ENCODE measurements at places on chromosomes 12 and 14.
A peak's percentile ranks its signal among the peaks of the same experiment; 100 is the strongest.

DNA sequence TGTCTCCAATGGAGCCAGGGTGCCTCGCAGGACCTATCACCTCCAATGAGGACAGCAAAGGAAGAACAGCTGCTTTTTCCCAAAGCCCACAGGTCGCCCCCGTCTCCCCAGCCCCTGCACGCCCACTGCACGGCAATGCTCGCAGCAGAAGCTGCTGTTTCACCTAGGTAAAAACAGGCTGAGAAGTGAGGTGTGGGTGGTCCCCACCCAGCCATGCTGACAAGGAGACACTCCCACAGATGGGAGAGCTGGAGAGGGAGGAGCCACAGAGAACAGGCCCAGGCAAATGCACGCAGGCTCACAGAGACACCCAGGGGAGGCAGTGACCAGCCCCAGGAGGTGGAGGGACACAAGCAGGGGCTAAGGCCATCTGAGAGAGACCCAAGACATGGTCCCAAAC, 10.4 kb downstream of the CFAP73 start:
- no peak for DNase-seq

DNA sequence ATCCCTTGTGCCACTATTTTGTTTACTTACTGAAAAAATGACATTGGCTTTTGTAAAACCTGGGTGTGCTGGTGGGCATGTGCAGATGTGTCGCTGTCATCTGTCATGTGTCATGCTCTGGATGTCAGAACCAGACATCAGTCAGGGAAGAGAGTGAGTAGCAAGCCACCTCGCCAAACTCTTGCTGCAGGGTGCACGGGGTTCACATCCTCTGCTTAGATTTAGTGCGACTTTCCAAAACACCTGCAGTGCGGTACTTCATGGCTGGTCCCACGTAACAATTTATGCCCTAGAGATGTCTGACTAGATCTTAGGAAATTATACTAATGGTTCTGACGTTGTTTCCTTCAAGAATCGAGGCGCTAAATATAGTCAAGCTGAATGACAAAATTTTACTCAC, 106.7 kb downstream of the CRADD start:
- DNase-seq: no peak

GRCh38 chr14:69008421-69008884, 29.4 kb upstream of the ACTN1 start:
- no peak for DNase-seq

GRCh38 chr14:93240678-93241000, 33.6 kb downstream of the UBR7 start:
- DNase-seq: no peak

- no peak for DNase-seq
Observed at GRCh38 chr14:54660604-54661111, 93.7 kb downstream of the SAMD4A start.

- DNase-seq: no peak
Observed at GRCh38 chr12:115489253-115489652, 788.2 kb downstream of the MED13L start.

DNA sequence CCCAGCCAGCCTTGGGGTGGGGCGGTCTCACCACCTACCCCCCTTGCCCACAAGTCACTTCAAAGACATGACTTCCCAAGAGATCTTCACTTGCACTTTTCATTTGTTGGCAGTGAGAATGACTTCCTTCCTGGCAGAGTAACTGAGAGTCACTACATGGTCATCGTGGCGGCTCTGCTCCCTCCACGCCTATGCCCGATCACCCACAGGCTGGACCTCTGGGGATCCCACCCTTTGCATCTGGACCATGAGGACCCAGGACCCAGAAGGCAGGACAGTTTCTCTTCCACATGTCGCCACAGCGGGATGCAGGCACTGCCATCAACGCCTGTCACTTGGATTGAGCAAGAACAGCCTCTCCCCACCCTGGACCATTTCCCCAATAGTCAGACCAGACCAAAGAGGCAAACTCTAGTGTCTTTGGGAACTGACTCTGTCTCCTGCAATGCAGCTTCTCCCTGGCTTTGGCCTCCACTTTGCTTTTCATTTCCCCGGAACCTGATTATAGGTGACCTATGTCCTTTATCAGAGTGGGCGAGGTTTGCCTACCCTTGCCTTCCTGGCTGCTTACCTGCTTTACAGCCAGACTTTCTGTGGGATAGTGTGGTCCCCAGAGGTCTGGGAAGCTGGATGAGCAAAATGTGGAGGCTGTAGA, 3.6 kb downstream of the VDR start:
- no peak for DNase-seq

GRCh38 chr14:63737582-63738006, 9.7 kb upstream of the SGPP1 start:
- DNase-seq: no peak

GRCh38 chr12:3241621-3242020, 164.4 kb downstream of the TSPAN9 start:
- DNase-seq: no peak

GRCh38 chr12:93776581-93777018, 99.4 kb downstream of the CRADD start:
- DNase-seq: no peak

DNA sequence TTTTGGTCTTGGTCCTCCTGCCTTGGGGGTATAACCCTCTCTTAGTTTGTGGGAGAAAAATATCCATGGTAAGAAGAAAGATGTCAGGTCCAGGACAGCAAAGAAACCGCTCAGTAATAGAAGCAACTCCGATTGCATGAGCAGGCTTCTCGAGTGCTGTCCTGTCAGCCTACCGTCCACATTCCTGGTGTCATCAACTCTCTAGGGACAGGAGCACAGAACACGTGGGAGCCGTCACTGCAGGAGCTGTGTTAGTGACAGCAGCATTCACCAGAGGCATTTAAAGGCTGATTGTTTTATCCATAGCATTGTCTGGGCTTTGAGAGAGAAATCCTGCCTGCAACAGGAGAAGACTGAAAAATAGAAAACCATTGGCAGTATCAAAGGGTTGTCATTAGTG, 244.2 kb downstream of the CACNA1C start:
- no peak for DNase-seq

- no peak for DNase-seq
Observed at GRCh38 chr12:98863167-98863566, 218.1 kb downstream of the APAF1 start.

GRCh38 chr14:99571303-99571986, 32.6 kb downstream of the CCDC85C start:
- DNase-seq: no peak

DNA sequence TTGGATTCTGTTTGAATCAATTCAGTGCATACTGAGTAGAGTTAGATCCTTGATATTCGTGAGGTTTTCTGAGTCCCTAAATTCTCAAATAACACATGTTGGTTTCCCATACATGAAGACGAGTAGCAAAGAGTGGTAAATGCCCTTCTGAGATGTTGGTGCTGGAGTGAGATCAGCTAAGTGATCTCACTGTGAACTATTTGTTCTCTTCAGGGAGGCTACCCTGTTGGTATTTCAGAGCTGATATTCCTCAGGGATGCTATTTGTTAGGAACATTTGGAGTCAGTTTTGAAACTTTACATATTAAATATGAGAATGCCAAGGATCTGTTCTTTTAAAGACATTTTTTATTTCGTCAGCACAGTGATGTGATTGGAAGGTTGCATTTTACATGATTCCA, 54.7 kb downstream of the SUSD6 start:
- no peak for DNase-seq

GRCh38 chr14:101915871-101916815, 48.2 kb upstream of the DYNC1H1 start:
- DNase-seq: no peak

GRCh38 chr12:95230313-95230712, 12.7 kb downstream of the VEZT start:
- no peak for DNase-seq

- no peak for DNase-seq
Observed at GRCh38 chr12:3032770-3033538, 44.2 kb upstream of the TSPAN9 start.

- no peak for DNase-seq
Observed at GRCh38 chr12:127590868-127591267, 676.1 kb upstream of the TMEM132C start.

GRCh38 chr14:45038865-45039264, 45.1 kb upstream of the PRPF39 start:
- DNase-seq: peak; percentile 3

- peak; percentile 48 for DNase-seq
Observed at GRCh38 chr14:90644882-90645281, 171.3 kb downstream of the TTC7B start.

GRCh38 chr12:123106640-123107359, 44.1 kb downstream of the PITPNM2 start:
- peak; percentile 88 for DNase-seq

GRCh38 chr12:119840582-119840981, 36.5 kb downstream of the CIT start:
- DNase-seq: no peak

GRCh38 chr12:6618483-6619225, 11.5 kb upstream of the CHD4 start:
- DNase-seq: peak; percentile 65

DNA sequence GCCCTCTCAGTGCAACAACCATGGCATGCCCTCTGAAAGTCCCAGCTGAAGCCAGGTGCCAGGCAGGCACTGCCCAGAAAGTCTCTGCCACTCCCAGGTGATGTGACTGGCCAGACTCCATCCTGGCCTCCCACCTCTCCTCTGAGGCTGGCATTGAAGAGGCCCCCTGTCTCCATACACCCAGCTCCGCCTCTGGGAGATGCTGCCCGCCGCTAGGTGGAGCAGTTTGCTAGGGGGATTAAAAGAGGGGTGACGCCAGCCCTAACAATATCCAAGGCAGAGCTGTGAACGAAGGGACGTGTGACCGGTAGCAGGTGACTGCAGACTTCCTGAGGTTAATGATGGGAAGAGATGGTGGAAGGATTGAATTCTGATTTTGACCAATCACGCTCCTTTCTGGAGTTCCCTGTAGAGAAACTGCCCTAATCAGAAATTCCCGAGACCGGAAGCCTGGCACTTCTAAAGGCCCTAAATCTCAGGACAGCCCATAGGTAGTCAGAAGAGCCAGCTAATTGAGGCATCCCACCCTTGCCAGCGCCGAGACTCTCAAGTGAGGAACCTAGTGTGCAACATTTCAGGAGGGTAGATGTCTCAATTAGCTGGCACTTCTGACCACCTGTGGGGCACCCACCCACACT, 8.3 kb upstream of the PLEK2 start:
- DNase-seq: peak; percentile 70

GRCh38 chr12:63752283-63752682, 27.4 kb upstream of the RXYLT1 start:
- DNase-seq: peak; percentile 59

DNA sequence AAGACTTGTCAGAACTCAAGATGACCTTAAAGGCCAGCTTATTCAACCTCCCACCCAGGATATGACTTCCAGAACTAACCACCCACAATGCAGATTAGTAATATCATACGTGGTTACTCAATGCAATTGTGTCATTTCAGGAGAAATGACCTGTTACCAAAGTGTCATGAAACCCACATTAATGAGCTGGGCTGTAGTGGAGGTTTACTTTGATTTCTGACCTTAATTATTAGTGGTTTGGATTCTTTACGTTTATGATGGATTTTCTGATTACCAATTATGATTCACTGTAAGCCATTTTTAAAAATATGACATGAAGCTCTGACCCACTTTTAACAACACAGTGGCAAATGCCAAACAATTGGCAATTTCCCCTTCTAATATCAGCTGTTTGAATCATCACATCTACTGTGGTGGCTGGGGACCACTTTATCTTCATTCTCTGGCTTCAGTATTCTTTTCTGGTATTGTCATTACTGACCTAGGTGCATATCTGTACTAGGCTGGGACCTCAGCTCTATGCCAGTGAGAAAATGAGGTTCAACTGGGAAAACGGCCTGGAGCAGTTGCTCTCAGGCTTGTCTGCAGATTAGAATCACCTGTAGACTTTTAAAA, 223.3 kb downstream of the RGS6 start:
- no peak for DNase-seq

DNA sequence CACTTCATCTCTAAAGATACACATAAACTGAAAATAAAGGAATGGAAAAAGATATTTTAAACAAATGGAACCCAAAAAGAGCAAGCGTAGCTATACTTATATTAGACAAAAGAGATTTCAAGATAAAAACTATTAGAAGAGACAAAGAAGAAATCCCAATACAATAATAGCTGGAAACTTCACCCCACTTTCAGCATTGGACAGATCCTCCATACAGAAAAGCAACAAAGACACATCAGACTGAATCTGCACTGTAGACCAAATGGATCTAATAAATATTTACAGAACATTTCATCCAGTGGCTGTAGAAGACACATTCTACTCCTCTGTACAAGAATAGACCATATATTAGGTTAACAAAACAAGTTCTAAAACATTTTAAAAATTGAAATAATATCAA, 117.6 kb upstream of the PDE3A start:
- no peak for DNase-seq

DNA sequence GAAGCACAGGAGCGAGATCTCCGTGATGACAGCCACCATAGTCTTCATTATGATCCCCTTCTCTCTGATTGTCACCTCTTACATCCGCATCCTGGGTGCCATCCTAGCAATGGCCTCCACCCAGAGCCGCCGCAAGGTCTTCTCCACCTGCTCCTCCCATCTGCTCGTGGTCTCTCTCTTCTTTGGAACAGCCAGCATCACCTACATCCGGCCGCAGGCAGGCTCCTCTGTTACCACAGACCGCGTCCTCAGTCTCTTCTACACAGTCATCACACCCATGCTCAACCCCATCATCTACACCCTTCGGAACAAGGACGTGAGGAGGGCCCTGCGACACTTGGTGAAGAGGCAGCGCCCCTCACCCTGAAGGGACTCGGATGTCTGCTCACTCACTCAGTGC, 775 bp downstream of the OR10P1 start:
- DNase-seq: no peak

DNA sequence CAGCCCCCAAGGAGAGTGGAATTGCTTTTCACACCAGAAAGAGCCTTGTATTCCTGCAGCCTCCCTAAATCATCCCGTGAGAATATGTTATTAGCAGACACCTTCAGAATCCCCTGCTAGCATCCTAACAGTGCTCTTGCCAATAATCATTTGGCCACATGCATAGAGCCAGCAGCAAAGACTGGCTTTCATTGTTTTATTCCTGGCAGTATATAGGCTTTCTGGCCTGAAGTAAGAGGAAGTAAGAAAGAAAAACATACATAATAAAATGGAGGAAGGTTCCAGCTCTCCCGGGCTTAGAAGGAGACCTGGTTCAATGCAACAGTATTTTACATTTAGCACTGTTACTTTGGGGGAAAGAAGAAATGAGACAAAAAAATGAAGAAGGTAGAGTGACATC, 176.7 kb upstream of the ATF7IP start:
- peak; percentile 16 for DNase-seq

- peak; percentile 3 for DNase-seq
Observed at GRCh38 chr12:71135812-71136176, 22.0 kb downstream of the TSPAN8 start.

GRCh38 chr14:89973234-89973823, 17.6 kb downstream of the TDP1 start:
- peak; percentile 54 for DNase-seq

GRCh38 chr12:75528272-75528671, 16.9 kb upstream of the KRR1 start:
- no peak for DNase-seq

GRCh38 chr14:24829862-24830261, 195.9 kb upstream of the GZMB start:
- DNase-seq: no peak

DNA sequence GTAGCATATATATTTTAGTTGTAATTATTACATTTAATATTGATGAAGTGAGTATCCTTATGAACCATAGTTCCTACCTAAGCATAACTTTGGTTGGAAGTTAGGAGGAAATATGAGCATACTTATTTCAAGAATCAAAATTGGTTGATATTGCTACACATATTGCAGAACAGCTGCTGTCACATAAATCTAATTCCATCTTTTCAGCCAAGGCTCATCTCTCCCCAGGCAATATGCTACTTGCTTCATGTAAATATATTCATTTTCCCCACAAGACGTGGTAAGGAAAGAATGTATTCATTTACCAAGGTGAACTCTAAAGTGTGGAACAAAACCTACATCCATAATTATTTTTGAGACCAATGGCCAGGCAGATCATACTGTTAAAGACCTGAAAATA, 62.5 kb upstream of the HIF1A start:
- DNase-seq: no peak
